ENCODE measurements at places on chromosomes 7 and 10.

DNA sequence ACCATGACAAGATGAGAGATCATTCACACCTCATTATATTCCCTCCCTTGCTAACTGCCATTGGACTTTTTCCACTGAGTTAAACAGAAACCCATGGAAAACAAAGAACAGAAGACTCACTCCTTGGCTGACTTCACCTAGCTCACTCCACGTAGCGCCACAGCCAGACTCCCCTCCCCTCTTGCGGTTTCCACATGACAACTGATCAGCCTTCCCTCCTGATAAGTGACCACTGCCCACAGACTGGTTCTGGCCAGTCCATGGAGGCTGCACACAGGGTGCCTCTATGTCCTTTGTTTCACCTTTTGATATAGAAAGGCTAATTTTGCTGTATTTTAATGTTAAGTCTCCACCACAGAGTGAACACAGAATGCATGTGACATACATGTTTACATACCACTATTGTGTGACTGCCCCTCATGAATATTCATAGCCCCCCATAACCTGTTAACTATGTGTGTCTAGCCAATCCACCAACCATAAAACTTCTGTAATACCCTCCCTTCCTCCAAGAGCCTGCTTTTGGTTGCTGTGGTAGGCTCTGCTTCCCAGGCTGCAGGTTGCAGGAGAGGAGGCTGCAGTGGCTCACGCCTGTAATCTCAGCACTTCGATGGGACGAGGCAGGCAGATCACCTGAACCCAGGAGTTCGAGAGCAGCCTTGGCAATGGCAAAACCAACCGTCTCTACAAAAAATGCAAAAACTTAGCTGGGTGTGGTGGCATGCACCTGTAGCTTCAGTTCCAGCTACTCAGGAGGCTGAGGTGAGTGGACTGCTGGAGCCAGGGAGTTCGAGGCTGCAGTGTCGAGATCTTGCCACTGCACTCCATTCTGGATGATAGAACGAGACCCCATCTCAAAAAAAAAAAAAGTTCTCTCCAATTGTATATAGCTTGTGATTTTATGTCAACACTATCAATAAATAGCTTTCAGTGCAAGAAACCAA lies 10.0 kb upstream of the IFIT5 start:
- DNase-seq: no peak

GRCh38 chr10:101848894-101849351 lies 5.3 kb upstream of the KCNIP2 start:
- no peak for DNase-seq

DNA sequence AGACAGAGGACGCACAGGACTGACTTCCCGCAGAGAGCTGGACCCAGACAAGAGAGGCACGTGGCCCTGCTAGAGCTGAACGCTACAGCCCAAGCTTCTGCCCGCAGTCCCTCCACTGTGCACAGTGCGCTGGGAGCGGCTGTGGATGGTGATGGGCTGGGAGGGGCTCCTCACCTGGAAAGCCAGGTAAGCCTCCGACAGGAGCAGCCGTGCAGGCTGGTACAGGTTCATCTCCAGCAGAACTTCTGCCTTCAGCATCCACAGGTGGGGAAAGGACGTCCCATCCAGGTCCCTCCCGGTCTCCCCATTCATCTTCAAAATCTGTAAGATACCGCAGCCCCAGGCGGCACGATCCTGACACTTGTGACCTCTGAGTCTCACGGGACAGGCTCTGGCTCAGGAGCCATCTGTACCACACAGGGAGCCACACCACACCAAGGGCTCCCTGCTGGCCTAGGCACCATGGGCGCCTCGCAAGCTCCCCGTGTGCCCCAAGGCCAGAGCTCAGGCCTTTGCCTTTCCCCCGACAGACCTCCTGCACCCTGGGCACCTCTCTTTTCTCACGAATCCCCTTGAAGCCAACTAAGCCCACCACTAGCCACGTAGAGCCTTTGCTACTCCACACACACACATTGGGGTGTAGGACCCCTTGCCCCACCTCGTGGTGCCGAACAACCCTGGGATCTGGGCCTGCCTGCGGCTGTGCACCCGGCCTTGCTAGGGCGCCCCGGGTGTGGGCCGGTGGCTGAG lies 76.3 kb downstream of the CFAP46 start:
- DNase-seq: no peak

DNA sequence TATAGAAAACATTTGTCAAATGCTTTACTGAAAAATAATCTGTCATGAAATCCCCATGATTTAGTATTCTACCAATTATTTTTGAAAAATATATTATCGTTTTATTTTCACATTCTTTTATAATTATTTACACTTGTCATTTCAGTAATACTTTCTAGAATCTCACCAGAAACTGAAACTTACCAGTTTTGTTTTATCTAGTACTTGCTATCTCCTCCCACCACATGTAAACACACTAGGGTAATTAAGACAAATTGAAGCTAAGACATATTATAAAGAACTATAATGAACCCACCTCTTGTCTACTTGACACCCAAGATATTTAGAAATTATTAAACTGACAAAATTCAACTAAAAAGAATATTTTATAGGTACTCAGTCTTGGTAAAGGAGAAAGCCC lies 51.5 kb upstream of the GRM3 start:
- DNase-seq: no peak

DNA sequence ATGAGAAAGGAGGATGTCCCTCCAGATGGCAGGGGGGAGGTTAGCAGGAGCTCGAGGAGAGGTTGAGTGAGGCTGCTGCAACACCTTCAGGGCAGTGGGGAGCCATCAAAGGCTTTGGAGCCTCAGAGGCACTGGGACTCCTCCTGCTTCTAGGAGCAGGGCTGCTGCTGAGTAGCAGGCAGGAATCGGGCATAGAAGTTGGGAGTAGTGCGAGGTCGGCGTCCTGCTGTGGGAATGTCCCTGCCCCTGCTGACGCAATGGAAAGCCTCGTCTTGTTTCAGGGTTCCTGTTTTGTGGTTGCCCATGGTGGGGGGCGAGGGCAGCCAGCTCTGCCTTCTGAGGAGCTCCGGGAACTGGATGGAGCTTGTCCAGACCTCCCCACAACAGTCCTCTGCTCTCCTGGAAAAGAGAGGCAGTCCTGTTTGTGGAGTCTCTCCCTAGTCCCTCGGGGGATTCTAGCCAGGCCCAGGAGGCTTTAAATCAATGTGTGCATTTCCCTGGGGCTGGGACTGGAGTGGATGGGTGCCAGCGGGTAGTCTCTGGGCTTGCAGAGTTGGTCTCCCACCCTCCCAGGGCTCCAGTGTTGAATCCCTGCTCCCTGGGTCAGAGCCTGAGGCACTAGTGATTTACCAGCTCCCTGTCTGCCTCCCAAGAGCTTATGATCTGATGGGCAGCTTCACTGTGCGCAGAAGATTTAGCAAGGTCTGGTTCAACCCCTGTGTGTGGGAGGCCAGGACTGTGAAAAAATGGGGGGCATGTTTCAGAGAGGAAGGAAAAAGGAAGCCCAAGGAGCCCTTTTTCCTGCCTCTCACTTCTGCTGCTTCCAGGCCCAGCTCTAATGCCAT lies 98.7 kb upstream of the PPIF start:
- peak; percentile 62 for DNase-seq

DNA sequence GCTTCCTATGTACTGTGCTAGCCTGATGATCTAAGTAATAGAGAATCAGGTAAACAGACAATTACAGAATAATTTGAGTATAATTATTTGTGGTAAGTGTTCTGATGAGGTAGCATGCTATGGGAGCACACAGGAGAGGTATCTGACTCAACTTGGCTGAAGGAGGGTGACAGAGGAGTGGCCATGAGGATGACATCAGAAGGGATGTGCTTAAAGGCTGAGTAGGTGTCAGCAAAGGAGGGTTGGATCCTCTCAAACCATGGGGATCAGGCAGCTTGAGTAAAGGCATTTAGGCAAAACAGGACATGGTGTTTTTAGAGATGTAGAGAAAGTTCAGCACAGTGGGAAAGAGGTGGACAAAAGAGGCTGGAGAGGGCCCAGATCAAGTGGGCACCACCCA lies 29.0 kb downstream of the KLHDC10 start:
- no peak for DNase-seq

GRCh38 chr7:101744588-101744987 lies 72.8 kb upstream of the CUX1 start:
- no peak for DNase-seq

DNA sequence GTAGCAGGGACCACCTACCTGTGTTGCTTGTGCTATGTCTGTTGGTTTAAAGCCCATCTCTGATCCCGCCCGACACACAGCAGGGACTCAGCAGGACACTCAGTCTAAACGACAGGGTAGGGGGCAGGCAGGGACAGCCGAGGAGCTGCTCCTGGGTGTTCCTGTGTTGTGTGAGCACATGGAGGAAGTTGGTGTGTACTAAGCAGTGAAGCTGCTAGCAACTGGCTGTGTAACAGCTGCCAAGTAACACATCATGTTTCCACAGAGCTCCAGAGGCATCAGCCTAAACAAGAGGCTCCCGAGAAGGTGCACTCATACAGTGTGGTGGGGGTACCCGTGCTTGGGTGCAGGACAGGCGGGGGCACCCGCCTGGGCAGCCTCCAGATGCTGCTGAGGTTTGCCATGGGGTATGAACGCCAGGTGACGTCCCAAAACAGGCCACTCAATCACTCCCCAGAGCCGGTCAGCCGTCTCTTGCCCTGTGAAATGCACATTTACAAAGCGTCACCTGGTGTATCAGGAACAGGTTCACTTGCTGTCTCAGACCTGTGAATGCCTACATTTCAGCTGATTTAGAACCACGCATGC lies 59.6 kb downstream of the PTPRN2 start:
- DNase-seq: no peak

DNA sequence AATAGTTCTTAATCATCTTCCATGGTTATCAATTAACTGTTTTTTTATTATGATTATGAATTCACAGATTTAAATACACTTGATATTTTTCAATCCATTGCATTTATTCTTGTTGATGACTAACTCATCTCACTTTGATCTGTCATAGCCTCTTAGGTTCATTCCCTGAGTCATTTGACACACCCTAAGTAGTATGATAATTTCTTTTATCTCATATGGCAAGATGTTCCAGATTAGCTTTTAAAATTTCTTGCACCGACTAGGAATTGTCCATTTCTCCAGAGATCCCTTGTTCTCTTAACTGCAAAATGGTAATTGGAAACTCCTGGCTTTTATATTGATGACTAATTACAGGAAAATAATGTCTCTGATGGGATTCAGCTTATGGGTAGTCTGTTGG lies 87.6 kb upstream of the CCDC6 start:
- no peak for DNase-seq

- DNase-seq: no peak
Measured at GRCh38 chr10:128062881-128063563, 63.2 kb downstream of the MKI67 start.

- DNase-seq: no peak
Measured at GRCh38 chr7:141748396-141748795, 10.2 kb downstream of the SSBP1 start.

GRCh38 chr7:27194686-27195379 lies 5.1 kb downstream of the HOXA13 start:
- no peak for DNase-seq
